ENCODE measurements at places on chromosomes 4 and X.

- DNase-seq, result no peak
Observed at GRCh38 chr4:174537634-174538033, 15.3 kb upstream of the HPGD start.

DNA sequence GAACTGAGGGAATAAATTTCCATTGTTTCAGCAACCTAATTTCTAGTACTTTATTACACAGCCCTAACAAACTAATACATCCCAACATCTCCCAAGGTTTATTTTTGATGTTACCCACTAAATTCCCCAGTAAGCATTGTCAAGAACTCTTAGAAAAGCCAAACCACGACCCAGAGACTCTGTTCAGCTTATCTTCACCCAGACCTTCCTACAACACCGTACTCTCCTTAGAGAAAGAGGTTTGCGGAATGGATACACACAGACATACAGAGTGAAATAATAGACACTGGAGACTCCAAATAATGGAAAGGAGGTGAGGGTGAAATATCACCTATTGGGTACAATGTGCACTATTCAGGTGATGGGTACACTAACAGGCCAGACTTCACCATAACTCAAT, 75.6 kb downstream of the LRBA start:
- no peak for DNase-seq

- DNase-seq, result peak; percentile 44
Observed at GRCh38 chrX:149152941-149153340, 352.2 kb downstream of the IDS start.

DNA sequence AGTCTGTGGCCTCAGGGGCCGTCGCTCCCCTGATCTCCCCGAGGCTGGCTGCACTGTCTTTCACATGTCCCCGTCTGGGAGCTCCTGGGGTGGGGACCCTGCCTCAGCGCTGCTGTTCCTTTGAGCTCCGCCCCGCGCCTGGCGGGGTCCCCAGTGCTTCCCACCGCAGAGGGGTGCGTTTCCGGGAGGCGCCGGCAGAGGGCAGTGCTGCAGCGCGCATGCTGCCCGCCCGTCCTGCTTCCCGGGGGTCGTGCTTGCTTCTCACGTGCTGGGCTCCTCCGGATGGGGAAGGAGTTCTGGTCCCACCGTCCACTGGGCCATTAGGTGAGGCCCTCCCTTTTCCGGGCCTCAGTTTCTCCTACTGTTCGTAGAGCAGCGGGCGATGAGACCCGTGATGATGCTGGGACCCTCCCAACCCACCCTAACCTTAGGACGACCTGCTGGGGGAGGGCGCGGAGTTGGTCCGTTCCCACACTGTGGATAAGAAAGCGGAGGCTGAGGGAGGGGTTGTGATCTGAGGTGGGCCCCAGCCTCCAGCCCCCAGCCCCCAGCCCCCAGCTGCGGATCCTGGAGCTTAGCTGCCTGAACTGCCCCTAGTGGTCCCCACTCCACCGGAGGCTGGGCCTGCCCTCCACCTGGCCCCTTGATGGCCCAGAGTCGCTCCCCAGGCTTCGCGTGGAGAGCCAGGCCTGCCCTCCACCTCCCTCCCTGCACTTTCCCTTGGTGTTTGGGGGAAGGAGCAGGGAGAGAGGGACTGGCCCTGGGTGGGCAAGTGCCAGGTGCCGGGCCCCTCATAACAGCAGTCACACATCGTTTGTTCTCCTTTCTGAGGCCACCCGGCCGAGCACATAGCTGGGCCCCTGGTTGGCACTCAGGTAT, 15.3 kb downstream of the CPZ start:
- DNase-seq, result peak; percentile 3

DNA sequence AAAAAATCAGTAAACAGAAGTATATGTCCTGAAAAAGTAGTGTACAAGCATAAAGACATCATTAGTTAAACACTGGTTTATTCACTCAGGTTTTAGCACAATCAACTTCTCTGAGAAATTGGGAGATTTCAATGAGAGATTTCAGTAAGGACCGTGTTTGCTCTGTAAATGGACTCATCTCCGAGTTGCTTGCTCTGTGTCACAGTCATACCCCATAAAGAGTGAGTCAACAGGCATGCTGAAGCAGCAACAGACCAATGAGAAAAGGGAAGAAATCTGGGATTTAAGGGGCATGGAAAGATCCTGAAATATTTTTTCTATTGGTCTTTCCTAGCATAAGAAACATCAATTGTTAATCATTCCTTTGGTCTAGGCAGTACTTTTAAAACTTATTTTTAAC, 4.7 kb downstream of the GLUD2 start:
- no peak for DNase-seq

DNA sequence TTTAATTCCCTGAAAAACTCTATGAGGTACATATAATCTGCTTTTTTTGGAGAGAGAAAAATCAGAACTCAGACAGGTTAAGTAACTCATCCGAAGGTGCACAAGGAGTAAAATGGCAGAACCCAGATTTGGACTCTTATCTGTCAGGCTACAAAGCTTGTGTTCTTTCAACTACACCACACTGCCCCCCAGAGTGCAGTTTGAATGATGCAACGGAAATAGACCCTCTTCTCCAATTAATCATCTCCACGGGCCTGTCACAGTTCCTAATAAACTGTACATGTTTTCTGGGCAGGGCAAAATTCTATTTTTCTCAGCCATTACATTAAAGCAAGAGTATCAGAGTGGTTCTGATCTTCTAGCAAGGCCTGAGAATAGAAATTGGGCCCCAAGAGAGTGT, 35.3 kb upstream of the DCX start:
- peak; percentile 5 for DNase-seq

DNA sequence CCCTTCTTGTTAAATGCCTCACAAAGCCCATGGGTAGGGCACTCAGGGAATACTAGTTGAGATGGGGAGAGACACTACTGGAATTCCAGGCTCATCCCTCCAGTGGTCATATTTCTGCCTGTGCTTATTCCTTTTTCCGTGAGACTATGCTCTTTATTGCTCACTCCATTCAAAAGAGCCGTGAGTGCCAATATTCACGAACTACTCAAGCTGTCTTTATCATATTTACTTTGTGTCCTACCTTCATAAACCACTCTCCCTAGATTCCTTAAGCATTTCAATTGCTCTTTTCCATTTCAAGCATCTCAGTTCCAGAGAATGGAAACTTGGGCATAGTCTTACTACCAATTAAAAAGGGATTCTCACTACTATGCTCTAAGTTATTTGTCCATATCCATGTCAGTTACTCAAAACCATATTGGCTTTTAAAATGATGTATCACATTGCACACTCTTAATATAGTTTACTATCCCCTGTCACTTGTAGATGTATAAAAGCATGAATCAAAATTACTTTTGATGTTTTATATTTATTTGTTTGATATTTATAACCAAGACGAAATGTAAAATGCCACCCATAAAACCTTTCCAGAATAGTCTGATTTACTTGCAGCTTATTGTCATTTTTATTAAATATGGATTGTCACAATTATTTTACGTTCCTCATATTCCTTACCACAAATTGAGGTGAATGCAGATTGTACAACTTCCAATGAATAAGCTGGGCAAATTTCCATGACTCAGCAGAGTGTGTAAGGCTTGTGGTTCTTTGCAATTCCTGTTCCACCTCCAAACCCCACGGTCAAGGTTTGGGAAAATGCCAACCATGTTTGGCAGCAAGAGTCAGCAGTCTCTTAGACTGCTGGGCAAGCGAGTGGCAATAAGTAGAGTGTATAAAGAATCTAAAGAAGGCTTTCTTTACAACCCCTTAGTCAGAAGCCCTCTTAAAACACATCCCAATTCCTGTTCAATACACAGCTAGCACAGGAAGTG, 24.4 kb downstream of the ENOX2 start:
- DNase-seq, result peak; percentile 91

GRCh38 chr4:164484551-164484950, 269.4 kb upstream of the SMIM31 start:
- no peak for DNase-seq

- DNase-seq, result no peak
Observed at GRCh38 chr4:146271466-146271865, 57.1 kb downstream of the REELD1 start.

DNA sequence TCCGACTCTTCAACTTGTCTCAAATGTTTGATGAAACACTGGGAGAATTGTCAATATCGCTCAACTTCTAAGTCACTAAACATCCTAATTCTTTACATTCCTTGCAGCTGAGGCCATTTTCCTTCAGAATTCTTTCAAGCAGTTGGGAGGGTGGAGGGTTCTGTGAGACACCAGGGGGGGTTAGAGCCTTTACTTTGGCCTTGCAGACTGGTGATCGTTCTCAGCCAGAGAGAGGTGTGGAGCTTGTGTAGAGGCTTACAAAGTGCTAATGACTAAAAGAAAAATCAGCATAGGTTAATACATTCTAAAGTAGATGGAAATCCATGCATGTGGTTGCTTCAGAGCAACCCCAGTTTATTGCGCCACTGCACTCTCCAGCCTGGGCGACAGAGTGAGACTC, 21.3 kb upstream of the SOX3 start:
- peak; percentile 81 for DNase-seq

- no peak for DNase-seq
Observed at GRCh38 chr4:106993827-106994226, 42.3 kb downstream of the DKK2 start.

- no peak for DNase-seq
Observed at GRCh38 chr4:109111031-109111430, 191.4 kb downstream of the COL25A1 start.

DNA sequence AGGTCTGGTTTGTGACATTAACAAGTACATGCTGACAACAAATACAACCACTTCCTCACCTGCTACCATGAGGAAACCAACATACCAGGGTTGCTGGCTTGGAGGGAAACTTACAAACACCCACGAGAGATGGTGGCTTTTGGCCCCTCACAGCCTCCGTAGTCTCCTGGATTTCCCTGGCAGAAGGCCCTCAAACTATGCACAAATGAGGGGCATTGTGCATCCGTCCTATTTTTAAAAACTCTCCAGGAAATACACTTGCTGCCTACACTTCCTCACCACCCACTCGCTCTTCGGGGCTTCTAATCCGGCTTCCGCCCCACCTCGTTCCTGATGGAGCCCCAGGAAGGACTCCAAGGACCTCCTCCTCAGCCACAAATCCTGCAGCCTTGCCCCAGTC, 355.0 kb upstream of the GATB start:
- DNase-seq, result no peak

GRCh38 chr4:7411896-7412553, 22.7 kb downstream of the PSAPL1 start:
- no peak for DNase-seq

GRCh38 chr4:19739101-19739651, 512.5 kb upstream of the SLIT2 start:
- peak; percentile 90 for DNase-seq

DNA sequence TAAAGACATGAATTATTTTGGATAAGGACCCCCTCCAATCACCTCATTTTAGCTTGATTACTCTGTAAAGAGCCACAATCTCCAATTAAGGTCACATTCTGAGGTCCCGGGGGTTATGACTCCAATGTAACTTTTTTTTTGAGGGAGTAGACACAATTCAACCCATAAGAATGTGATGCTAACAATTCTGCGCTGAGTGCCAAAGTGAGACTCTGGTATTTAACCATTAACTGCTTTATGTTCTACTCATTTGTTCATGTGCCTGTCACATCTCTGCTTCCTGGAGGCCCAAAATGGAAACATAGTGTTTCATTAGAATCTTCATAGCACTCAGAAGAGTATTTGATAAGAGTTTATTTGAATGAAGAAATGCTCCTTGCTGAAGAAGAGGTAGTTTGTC, 234.8 kb downstream of the CPE start:
- no peak for DNase-seq

DNA sequence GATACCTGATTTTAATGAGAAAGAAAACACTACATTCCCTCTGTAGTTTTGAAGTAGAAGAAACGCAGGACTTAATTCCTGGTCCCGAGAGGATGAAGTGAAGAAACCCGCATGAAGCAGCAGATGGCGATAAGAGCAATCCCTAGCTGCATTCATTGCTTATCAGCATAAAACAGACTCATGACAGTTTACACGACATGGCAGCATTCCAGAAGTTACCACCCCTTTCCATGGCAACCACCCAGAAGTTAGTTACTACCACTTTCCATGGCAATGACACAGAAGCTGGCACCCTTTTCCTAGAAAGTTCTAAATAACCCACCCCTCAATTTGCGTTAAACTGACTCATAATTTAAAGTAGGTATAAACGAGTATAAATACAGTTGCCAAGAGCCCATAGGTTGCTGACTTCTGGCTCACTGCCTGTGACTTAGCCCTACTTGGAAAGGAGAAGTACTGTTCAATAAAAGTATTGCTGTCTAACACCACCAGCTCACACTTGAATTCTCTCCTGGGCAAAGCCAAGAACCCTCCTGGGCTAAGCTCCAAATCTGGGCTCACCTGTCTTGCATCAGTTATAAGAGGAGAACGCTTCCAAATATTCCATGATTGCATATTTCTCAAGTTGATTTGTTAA, 5.5 kb upstream of the XAGE2 start:
- no peak for DNase-seq

- DNase-seq, result no peak
Observed at GRCh38 chr4:26207631-26208030, 113.2 kb upstream of the RBPJ start.

DNA sequence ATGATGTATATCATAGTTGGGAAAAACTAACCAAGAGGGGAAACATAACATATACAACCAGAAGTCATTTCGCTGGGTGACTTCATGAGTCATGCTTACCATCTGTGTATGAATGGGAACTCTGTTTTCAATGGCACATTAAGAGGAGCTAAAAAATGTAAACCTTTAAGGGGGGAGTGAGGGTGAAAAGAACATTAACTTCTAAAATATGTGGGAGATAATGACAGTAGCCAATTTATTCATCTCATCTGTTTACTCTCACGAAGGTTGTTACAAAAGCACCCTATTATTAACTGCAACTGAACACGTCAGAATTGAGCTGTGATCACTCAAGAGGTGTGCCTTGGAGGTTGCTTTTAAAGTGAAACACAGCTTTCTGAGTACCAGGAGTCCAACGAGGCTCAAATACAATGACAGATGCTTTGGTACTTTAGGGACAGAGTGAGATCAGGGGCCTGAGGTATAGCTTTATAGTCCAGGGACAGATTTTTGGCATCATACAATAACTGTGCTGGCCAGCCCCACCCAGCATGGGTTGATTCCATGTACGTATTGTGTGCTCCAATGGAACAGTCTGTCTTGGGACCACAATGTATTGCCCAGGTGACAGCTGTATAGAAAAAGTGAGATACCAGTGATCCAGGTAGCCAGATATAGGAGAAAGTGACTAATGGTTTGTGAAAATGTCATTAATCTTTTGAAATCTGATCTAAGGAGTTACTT, 107.3 kb downstream of the AMMECR1 start:
- DNase-seq, result peak; percentile 90

GRCh38 chr4:80058740-80059139, 14.3 kb downstream of the ANTXR2 start:
- no peak for DNase-seq

GRCh38 chrX:110578270-110578669, 217.3 kb downstream of the CHRDL1 start:
- no peak for DNase-seq

GRCh38 chr4:113591982-113592381, 169.6 kb downstream of the CAMK2D start:
- DNase-seq, result peak; percentile 79

DNA sequence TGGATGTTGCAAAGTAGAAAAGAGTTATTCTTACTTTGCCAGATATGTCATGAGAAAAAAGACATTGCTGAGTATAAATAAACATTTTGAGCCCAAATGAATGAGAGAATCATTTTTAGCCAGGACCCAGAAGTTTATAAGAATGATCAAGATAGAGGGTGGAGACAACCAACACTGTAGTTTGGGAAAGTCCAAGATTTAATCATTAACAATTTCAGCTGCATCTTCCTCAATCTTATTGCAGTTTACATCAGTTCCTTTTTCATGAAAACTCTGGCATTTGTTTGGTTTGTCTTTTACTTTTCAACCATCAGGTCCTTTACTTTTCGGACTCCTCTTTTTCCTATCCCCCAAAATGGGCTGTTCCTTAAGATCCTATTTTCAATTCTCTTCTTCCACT, 645.9 kb downstream of the ANKRD50 start:
- no peak for DNase-seq

Data from fibroblast of skin of right biceps (primary cell).